Stimulated activated CD8-positive, alpha-beta memory T cell treated with anti-CD3 and anti-CD28 coated beads, Interleukin-4, amount 100 ng/mL, for 1 hour (primary cell): ENCODE measurements at places on chromosomes 13 and 19.

GRCh38 chr13:76647550-76647949, 238.7 kb downstream of the KCTD12 start:
- DNase-seq: no peak

- DNase-seq: no peak
Observed at GRCh38 chr19:54677217-54677616, 14.4 kb downstream of the LILRB4 start.

DNA sequence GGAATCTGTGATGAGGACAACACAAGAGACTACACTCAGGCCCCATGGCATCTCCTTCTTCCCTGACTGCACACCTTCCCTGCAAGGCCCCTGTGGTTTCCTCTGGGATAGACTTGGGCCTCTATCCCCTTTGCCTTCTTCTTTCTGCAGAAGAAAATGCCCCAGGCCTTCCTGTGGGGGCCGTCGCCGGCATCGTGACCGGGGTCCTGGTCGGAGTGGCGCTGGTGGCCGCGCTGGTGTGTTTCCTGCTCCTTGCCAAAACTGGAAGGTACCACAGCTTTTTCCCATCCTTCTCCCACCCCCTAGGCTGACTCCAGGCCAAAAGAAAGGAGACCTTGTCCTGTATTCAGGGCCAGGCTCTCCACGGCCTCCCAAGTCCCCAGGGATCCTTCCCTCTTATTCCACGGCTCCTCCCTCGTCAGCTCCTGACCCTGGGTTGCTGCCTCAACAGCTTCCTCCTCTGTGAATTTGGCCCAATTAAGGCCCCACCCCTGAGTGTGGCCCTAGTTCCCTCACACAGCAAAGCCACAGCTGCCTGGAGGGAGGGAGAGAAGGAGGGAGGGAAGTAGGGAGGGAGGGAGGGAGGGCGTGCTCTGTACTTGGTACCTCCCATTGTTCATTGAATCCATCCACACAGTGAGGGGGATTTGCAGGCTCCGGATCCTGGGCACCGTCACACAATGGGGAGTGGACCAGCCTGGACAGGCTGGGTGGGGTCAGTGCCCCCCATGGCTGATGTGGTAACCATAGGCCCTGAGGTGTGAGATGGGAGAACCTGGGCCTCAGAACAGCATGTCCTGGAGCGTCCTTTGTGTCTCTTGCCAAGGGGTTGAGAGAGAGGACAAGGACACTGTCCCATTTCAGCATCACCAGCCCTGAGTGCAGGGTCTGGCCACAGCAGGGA, 12.5 kb downstream of the CEACAM3 start:
- DNase-seq: no peak

GRCh38 chr13:22561581-22561980, 619.2 kb upstream of the SGCG start:
- no peak for DNase-seq

DNA sequence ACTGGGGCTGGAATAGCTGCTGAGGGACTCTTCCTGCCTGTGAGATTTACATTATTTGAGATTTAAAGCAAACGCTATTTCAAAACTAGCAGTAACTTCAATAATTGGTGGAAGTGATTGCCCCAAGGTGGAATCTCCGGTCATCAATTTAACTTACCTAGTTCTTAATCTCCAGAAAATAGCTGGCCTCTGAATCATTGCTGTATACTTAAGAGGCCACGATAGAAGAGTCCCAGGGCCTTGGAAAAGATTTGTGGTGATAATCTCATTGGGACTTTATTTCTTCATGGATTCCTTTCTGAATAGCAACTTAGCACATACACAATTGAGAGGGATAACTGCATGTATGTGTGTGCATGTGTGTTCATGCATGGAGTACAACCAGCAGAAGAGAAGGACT, 120.2 kb downstream of the DNAJC15 start:
- no peak for DNase-seq

DNA sequence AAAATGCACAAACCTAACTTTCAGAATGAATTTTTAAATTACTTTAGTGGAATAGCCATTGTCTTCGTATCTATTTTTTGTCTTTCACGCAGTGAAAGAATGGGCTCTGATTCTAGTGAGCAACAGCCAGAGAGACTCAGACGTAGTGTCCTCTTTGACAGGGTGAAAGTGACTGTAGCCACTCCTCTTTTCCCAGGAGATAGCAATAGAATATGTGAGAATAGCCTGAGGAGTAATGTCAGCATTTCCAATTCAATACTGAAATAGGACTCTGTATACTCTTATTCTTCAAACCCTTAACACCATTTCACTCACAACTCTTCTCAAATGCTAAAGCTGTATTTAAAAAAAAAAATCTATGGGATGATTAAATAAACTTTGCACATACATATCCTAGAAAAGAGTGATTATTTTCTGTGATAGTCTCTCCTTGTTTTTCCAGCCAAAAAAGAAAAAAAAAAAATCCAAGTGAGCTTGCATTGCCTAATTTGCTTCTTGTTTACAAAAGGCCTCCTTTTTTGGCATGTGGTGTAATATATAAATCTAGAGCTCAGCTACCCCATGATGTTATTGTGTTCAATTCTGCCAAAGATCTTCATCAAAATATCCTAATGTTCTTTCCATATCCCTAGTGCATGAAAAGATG, 626.1 kb upstream of the SLITRK6 start:
- DNase-seq: no peak
